ENCODE measurements at places on chromosomes 5 and 9.

- no peak for DNase-seq
These were observed 68.6 kb downstream of the XRCC4 start for GRCh38 chr5:83145882-83146331.

DNA sequence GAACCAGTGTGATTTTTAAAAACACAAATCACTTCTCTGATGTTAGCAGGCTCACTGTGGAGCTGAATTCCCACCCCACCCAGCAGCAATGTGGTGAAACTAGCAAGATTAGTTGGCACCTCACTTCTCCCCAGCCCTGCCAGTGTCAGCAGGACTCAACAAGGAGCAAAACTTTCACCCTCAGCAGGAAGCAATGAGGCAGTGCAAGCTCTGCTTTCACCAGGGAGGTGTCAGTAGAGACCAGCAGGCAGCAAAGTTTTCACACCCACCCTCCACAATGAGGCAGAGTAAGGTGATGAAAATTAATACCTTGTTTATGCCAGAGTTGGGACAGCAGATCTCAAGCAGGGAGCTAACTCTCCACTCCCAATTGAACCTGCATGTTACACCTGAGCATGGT lies 565.0 kb downstream of the CETN3 start:
- DNase-seq, result no peak

DNA sequence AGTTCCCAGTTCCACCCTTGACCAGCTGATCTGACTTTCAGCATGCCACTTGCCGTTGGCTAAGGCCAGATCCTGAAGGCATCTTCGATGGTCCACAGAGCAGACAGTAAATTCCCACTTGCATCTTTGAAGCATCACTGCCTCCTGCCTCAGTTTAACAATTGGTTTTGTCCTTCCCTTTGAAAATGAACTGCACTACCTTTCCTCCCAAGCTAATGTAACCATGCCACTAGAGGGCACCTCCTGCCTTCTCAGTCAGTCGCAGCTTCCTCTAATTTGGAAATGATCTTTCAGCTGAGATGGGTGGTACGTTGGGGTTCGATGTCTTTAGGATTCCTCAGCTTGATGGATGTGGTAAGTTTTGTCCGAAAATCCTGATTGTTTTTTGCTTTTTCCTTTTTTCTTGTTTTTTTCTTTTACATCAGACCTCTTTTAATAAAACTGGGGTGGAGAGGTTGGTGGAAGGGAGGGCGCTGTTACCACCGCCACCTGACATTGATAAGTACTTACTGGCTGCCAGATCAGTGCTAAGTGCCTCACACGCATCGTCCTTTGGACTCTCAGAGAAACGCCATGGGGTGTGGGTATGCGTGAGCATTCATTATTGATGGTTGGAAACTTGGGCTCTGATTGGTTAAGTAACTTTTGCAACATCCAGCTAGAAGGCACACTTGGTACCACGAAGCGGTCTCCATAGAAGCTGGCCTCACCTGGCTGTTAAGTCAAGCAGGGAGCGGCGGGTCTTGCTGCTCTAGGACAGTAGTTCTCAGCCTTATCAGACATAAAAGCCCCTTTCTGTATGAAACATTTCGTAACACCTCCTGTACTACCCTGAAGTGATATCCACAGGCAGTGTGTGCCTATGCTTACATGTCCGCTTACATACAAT lies 16.9 kb downstream of the PTTG1 start:
- peak; percentile 51 for DNase-seq

DNA sequence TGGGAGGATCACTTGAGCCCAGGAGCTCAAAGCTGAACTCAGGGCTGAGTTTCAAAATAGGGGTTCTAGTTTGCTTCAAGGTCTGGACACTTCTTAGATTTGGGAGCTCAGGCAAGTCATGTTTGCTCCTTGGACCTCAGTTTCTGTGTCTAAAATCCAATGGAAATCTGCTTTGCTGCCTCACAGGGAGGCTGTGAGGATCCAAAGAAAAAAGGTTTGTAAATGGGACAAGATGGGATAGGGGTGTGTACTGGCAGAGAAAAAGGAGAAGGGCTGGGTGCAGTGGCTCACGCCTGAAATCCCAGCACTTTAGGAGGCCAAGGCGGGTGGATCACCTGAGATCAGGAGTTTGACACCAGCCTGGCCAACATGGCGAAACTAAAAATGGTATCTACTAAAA lies 39.6 kb upstream of the SH3PXD2B start:
- no peak for DNase-seq

- DNase-seq, result no peak
These were observed 395.2 kb upstream of the ZNF462 start for GRCh38 chr9:106467865-106468164.

GRCh38 chr9:18390393-18390792 lies 83.6 kb upstream of the ADAMTSL1 start:
- DNase-seq, result no peak

All from frontal cortex (tissue), 4 donors.